ENCODE measurements at places on chromosomes 6 and 20.

GRCh38 chr6:90770778-90771177, 183.9 kb upstream of the MAP3K7 start:
- no peak for DNase-seq

GRCh38 chr6:163496205-163496604, 81.7 kb downstream of the QKI start:
- DNase-seq, result no peak

DNA sequence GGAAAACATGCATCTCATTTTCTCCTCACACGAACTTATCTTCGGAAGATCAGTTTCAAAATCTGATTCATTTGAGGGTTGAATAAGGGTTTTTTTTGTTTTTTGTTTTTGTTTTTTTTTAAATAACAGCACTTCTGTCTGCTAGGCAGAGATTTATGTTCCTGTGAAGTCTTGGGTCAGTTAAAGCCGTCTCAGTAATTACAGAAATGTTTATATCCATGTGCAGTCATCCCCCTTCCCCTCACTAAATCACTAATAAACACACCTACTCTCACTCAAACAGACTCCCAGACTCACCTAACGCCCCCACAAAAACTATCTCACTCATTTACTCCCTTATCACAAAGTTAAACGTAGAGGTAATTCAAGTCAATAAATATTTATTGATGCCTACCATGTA, 214.2 kb upstream of the SUPT3H start:
- DNase-seq, result no peak

DNA sequence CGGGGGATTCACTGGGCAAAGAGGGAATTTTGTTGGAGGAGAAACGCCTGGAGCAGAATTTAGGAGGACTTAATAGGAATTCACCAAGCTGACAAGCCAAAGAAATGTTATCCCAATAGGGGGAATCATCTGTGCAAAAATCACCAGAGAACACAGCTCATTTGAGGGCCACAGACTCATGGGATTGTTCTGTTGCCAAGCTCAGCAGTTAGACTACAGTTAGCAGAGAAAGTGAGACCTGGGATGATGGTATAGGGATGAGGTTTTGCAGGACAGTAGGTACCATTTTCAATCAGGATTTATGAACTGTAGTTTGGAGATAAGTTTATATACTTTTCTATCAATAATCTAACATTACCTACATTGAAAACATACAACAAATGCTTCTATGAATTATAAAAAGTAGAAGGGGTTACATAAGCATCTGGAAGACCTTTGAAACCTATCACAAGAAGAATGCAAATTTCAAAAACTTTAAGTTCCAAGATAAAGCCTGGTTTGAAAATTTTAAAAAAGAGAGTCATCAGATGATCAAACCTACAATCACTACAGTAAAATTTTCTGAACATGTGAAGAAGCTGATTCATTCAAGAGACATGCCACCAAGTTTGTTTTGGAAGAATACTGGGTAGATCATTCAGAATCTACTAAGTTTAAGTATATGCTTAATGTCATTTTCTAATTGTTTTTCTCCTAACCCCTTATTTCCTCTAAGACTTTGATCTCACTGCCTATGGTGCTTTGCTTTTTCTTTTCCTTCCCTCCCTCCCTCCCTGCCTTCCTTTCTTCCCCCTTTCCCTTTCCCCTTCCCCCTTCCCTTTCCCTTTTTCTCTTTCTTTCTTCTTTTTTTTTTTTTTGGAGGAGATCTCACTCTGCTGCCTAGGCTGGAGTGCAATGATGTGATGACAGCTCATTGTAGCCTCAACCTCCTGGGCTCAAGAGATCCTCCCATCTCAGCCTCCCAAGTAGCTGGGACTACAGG, 81.5 kb downstream of the KIF13A start:
- DNase-seq, result no peak

GRCh38 chr6:104679971-104680370, 179.7 kb downstream of the HACE1 start:
- DNase-seq, result no peak

- DNase-seq, result no peak
Observed at GRCh38 chr6:18976091-18976490, 588.9 kb downstream of the RNF144B start.

GRCh38 chr20:11305406-11305805, 612.3 kb upstream of the BTBD3 start:
- no peak for DNase-seq

GRCh38 chr20:24148372-24148771, 159.8 kb upstream of the GGTLC1 start:
- DNase-seq, result no peak

- DNase-seq, result no peak
Observed at GRCh38 chr6:170022827-170023619, 267.9 kb downstream of the DLL1 start.

DNA sequence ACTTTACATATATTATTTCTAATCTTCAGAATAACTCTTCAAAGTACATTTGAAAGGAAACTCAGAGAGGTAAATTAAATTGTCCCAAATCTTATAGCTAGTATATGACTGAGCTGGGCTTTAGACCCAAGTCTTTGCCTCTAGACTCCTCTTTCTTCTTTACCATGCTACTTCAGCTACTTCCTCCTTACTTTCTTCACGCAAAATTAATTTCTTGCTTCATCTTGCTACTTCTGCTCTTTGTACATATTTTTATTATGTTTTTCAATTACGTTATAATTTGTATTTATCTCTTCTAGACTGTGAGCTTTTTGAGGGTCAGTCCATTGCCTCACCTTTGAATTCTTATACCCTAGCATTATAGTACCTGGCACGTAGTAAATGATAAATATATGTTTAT, 5.3 kb downstream of the TMEM170B start:
- no peak for DNase-seq

DNA sequence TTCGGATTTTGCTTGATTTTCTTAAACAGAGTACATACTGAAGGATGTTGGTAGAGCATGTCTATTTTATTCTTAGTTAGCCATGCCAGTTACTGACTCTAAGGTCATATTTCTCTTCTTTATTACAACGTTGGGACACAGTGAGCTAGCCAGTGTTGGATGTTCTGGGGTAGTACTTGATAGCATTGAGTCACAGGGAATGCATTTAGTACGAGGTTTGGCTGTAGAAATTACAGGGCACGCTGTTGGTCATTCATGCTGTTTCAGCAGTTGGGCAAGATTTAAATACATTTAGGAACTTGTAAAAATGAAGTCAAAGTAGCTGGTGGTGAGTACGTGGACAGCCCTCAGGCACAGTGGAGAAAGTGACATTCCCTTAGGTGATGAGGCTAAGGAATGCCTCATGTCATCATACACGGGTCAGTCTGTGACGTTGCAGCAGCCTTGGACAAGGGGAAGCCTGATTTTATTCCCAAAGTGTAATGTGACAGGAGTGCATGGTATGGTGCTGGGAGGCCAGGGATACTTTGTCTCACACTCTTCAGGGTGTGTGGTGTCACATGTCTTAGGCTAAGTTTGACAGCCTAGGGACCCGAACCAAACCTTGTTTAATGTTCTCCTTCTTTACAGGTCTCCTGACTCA, 57.7 kb upstream of the SLC22A1 start:
- no peak for DNase-seq

GRCh38 chr6:82057846-82058554, 189.5 kb downstream of the IBTK start:
- DNase-seq, result no peak

DNA sequence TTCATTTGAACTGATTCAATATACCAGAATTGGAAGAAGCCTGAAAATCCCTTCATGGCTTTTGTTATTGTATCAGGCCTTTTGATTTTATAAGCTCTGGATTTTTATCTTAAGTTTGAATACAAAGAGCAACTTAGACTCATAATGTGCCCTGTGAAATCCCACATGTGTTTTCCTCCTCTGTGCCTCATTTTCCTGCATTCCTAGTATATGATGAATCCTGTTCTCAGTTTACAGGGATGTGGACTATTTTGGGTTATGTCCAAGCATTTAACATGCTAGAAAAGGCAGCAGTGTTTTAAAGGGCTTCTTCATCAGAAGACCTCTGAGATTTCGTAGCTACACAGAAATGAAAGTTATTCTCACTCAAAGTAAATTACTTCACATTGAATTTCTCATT, 455.0 kb downstream of the RFPL4B start:
- no peak for DNase-seq

DNA sequence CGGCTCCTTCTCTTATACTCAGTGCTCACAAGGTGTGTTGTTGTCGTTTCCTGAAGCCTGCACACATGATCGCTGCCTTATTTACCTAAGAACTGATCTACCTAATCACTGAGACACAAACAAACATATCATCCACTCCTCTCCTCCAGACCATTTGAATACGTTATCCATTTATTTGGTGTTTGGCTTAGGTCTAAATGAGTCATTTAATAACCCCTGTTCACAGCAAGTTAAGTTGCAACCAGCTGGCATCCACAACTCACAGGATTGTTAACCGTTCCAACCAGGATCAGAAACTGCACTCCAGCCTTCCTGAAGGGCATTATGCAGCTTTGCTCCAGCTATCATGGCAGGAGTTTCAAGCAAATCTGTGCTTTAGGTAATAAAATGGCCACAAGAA, 511.1 kb upstream of the MAP3K7 start:
- no peak for DNase-seq

DNA sequence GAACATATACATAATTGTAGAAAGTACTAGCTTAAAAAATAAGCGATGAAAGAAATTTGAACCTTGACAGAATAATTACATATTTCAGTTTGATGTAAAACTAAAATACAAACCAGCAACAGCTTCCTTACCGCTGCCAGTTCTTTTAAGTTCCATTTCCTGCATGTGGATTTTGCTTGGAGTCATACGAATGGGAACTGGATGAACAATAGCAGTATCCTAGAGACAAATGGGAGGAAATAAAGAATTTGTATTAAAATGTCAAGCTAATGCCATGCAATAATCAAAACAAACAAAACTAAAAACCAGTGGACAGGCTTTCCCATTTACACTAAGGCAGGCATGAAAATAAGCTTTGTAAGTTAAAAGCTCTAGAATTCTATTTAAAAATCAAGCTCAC, 67.1 kb downstream of the REPS1 start:
- DNase-seq, result no peak

DNA sequence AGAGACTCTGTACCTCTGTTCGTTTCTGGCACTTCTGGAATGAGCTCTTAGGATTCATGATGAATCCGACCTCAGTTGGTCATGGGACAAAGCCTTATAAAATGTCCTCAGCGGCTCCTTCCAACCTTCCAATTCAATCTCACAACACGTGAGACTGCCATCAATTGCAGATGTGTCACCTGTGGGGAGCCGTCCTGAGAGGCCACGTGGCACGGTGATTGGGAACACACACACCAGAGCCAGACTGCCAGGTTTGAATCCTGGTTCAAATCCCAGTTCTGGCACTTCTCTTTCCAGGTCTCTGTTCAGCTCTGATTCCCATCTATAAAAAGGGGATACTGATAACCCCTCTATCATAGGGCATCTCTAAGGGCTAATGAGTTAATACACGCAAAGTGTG, 124.5 kb downstream of the ANKRD60 start:
- no peak for DNase-seq

DNA sequence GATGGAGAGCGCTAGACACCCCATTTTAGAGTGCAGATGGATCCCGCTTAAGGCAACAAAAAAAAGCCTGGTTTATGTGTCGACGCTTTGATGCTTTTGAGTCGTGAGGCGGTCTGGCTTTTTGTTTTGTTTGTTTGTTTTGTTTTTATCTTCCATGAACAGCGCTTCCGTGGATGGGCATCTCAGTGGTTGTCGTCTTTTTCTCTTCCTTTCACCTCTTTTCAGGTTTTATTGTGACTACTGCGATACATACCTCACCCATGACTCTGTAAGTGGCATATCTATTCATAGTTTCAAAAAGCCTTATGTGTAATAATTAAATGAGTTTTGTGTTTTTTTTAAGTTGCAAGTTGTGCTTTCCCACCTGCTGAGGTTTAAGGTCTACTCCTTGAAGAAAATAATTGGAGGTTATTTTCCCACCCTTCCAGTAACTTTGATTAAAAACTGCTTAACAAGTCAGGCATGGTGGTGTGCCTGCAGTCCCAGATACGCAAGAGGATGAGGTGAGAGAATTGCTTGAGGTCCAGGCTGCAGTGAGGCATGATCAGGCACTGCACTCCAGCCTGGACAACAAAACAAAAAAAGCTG, 476 bp downstream of the SNRPC start:
- DNase-seq, result no peak

- DNase-seq, result no peak
Observed at GRCh38 chr6:111517965-111518364, 34.9 kb upstream of the REV3L start.

GRCh38 chr20:49233226-49233625, 14.0 kb downstream of the DDX27 start:
- DNase-seq, result no peak

DNA sequence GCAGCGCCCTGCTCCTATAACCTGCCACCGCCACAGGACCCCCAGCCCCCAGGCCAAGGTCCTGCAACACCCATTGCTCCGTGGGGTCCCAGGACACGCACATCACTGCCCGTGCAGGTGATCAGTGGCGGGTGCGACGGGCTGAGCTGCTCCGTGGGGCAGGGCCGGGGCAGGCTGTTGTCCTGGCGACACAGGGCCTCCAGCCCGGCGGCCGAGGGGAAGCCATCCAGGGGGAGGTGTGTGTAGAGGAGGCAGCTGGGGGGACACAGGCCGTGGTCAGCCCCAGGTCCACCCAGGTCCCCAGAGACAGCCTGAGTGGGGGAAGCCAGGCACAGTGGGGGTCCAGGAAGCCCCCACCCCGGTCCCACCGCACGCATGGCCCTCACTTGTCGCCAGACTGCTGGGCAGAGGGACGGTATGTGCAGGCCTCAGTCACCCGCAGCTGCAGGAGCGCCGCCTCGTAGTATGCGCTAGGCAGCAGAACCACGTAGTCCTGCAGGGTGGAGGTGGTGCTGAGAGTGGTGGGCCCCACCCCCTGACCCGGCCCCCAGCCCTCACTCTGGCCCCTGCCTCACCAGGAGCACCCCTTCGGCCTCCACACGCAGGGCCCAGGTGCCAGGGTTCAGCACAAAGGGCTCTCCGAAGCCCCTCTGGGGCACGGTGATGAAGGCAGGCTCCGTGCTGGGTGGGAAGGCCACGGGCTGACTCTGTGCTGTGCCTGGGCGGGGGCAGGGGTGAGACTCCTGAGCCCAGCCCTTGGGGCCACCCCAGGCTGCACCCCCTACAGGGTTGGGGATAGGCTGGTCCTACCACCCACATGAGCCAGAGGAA, 30.4 kb downstream of the ADRM1 start:
- no peak for DNase-seq

GRCh38 chr6:134676307-134677281, 273.3 kb downstream of the ALDH8A1 start:
- DNase-seq, result no peak

DNA sequence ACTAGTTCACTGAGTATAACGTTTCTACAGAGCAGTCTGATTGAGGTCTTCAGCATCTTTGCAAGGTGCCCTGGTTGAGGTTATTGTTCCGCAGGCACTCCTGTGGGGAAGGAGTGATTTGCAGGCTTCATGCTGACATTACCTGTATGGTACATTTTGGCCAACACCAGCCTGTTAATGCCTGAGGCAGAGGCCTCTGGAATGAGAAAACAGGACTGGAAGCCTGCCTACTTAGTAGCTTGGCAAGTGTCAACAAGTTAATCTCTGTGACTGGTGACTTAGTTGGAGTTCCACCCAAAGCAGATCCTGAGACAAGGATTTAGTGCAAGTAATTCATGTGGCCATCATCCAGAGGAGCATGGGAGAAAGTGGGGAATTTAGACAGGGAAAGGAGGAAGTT, 24.6 kb downstream of the MAS1 start:
- DNase-seq, result no peak

Measured in stimulated activated CD4-positive, alpha-beta T cell treated with anti-CD3 and anti-CD28 coated beads, TNF-alpha, amount 100 ng/mL, for 24 hours (primary cell).